IMR-90 (cell line): ENCODE measurements at places on chromosomes 7 and 10. TPM values are rescaled to one million over a fixed set of nuclear protein-coding genes. Genes with fewer than 3 reads are reported as not detected.

- no peak for DNase-seq
Observed at GRCh38 chr10:22673785-22674572, 40.4 kb downstream of the PIP4K2A start.

DNA sequence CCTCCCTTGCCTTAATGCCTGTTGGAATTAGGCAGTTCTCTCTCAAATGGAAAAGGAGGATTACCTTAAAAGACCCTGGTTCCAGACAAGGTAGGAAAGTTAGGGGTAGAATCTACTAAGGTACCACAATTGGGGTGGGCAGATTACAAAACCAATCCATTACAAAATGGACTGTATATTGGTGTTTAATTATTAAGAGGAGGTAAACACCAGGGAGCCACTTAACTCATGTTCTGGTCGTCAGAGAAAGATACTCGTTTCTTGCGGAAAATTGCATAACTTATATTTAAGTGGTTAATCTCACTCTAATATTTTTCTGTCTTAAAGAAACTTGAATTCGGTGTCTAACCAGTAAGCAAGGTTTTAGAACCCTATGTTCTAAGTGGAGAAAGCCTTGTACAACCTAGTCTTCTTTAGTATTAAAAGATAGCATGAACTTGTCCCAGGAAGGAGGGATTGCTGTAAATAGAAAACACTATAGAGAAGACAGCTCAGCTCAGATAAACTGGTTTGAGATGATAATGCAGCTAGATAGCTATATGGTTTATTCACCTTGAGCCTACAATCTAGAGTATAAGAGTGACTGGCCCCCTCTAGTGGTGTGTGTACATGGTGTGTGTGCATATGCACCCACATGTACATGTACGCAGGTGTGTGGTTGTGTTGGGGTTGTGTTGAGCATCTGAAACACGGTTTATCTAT lies 58.0 kb upstream of the STRIP2 start:
- peak; percentile 43 for DNase-seq

GRCh38 chr7:1536455-1536742 lies 5.9 kb downstream of the MAFK start:
- no peak for DNase-seq

- no peak for DNase-seq
Observed at GRCh38 chr10:65805993-65806392, 1119.8 kb upstream of the LRRTM3 start.

GRCh38 chr7:114062810-114063209 lies 144.0 kb upstream of the PPP1R3A start:
- no peak for DNase-seq

- no peak for DNase-seq
Observed at GRCh38 chr7:153942036-153942435, 110.2 kb upstream of the DPP6 start.

GRCh38 chr7:66837661-66838060 lies 83.4 kb upstream of the TMEM248 start:
- no peak for DNase-seq

- DNase-seq, result no peak
Observed at GRCh38 chr10:3964516-3964915, 179.5 kb upstream of the KLF6 start.

DNA sequence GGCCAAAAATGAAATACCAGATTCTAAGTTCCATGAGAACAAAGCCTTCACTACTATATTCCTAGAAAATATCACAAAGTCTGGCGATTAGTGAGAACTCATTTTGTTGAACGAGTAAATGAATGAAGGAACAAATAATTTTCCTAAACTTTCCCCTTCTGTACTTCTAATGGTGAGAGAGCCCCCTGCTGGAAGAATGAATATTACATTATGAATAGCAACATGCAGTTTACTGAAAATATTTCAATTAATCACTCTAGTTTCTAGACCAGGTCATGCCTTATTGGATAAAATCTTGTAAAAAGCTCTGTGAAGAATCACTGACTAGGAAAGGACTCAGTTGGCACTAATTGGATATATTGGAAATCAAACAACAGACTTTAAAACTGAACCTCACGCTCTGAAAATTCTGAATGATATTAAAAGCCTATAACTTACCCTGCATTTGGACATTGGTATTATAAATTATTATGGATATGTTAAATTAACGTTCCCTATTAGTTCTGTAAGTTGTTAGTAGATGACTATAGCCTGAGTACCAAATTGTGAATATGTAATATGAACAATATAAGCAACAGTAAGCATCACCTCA lies 32.4 kb upstream of the MTPN start:
- DNase-seq, result peak; percentile 58

DNA sequence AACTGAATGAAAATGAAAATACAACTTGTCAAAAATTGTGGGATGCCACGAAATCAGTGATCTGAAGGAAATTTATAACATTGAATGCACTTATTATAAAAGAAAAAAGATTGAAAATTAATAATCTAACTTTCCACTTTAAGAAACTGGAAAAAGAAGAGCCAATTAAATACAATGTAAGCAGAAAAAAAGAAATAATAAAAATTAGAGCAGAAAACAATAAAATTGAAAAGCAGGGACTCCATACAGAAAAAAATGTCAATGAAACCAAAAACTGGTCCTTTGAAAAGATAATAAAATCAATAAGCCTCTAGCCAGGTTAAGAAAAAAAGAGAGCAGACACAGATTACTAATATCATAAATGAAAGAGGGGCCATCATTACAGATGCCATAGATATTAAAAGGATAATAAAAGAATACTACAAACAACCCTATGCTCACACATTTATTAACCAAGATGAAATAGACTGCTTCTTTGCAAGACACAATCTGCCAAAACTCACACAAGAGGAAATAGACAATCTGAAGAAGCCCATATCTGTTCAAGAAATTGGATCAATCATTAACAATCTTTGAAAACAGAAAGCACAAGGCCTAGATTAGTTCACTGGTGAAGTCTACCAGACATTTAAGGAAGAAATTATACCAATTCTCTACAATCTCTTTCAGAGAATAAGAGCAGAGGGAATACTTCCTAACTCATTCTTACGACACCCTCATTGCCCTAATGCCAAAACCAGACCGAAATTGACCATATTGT lies 233.8 kb upstream of the NEBL start:
- no peak for DNase-seq

Gene CDNF
- 0.72 and 0.83 TPM in 2 replicates for total RNA-seq

Gene GNGT1
- total RNA-seq, result not detected in 2 replicates
